RPMI8226 (cell line): ENCODE measurements at places on chromosomes 2 and 18.
A peak's percentile ranks its signal among the peaks of the same experiment; 100 is the strongest.

- DNase-seq, result peak; percentile 3
Measured at GRCh38 chr2:221241072-221241471, 331.0 kb downstream of the EPHA4 start.

DNA sequence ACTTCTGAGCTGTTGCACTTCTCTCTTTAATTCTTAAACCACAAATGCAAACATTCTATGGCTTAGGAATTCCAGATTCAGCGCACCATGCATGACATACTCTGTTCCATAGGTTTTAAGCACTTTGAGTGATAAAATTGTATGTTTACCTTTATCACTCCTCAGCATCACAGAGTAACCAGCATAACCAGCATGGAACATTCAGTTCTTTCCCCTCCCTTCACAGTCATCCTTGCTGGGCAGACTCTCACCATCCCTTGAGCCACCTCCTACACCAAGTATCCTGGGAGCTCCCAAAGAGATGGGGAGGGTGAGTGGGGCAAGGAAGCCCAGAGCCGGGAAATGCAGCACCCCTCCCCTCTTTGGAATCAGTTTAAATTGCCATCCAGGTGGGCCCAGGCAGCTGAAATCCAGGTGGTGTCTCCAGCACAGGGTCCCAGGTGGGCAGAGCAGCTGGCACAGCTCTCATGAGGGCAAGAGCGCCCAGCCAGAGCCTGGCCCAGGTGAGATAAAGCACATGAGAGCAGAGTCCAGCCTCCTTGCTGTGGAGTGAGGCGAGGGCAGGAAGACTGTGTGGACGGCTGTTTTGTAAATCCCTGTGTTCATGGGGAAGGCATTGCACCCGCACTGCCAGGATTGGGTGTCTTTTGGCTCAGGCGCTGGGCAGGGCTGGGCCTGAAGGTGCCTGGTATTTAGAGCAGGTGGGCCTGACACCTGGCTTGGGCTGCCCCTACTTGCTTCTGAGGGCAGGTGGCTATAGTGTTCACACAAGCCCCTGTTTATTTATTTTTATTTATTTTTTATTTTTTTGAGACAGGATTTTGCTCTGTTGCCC lies 36.8 kb downstream of the LAMA3 start:
- no peak for DNase-seq

DNA sequence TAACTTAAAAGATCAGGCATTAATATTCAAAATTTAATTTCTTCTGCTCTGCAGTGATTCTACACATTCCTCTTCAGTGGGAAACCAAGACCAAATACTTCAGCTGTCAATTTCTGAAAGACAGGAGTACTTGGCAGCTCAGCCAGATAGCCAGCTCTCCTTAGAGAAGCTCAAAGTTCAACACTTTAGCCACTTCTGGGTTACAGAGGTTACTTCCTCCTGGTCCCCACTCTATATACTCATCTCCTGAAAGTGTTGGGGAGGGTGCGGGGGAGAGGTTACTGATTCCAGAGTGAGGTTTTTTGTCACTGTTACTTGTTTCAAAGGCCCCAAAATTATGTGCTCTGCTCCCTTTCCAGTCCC lies 4.1 kb downstream of the CYTIP start:
- DNase-seq, result peak; percentile 65

DNA sequence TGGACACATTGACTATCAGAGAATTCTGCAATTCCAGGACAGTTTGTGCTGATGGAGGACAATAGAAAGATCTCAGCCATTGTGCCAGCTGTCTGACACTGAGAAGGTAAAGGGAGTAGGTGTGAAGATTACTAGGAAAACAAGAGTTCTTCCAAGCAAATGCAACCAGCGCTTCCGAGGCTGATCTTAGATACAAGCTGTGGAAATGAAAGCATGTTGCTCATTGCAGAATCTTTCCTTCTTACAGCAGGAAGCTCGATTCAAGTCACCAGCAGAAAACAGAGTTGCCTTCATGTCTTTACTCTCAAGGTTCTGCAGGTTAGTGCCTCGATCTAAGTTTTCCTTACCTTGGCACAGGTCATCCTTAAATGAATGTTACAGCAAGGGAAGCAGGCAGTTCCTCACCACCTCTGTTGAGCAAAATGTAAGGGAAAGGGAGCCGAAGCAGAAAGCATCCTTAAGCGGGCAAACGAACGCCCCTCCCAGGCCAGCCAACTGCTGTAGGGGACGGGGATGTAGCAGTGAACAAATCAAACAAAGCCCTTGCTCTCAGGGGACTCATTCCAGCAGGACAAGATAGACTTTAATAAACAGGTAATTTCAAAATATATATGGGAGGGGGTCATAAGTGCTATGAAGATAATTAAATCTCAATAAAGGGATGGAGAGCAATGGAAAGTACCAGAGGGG lies 54.3 kb downstream of the MARCHF4 start:
- DNase-seq, result no peak

DNA sequence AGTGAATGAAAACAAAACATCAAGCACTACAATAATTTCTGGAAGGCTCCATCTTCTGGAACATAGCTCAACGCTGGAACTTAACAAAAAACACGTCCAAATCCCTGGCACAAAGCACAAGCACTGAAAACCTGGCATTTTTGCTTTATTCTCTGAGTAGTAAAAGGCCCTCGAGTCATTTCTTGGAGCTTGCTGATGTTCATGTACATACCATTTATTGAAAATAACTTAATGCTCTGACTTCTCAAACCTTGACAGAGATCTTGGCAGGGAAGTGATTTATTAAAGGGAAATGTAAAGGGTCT lies 76.5 kb upstream of the STK17B start:
- no peak for DNase-seq

- no peak for DNase-seq
Measured at GRCh38 chr2:235747786-235748091, 253.9 kb downstream of the AGAP1 start.

DNA sequence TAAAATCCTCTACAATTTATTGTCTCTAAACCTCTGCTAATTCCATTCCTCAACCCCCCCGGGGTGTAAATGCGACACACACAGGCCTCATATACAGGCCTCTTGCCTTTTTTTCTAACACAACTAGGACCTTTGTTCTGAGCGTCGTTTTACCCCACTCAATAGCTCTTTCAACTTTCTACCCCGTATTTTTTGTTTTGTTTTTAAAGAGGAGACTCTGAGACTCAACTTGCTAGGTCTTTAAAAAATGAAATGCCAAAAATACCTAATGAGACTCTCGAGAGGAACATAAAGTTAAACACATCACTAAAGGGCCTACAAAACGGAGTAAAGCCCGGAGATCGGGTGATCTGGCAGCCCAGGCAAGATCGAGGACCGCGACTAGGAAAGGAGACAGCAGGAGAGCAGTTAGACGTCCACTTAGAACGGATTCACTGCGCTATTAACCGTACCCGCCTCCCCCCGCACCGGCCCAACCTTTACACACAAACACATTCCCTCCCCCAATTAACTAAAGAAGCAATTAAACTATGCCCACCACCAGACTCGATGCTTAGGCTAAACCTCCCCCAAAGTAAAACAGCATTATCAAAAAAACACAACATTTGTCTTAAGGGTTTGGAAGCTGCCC lies 1.7 kb downstream of the TRIP12 start:
- no peak for DNase-seq

DNA sequence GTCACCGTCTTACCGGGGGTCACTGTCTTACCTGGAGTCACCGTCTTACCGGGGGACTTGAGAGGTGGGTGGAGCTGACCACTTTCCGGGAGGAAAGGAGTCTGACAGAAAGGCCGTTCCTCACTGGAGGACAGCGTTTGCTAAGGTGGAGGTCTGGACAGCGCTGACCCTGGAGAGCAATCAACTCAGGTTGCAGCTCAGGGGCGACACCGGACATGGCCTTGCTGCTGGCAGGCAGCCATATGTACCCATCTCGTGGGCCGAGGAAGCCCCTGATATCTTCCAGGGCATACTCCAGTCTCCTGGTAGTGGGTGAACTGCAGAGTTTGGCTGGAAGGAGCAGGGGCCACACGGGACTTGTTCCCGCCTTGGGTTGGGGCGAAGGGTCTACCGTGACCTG lies 234.6 kb upstream of the MYT1L start:
- DNase-seq, result no peak
